ENCODE measurements at places on chromosomes 11 and 22.

DNA sequence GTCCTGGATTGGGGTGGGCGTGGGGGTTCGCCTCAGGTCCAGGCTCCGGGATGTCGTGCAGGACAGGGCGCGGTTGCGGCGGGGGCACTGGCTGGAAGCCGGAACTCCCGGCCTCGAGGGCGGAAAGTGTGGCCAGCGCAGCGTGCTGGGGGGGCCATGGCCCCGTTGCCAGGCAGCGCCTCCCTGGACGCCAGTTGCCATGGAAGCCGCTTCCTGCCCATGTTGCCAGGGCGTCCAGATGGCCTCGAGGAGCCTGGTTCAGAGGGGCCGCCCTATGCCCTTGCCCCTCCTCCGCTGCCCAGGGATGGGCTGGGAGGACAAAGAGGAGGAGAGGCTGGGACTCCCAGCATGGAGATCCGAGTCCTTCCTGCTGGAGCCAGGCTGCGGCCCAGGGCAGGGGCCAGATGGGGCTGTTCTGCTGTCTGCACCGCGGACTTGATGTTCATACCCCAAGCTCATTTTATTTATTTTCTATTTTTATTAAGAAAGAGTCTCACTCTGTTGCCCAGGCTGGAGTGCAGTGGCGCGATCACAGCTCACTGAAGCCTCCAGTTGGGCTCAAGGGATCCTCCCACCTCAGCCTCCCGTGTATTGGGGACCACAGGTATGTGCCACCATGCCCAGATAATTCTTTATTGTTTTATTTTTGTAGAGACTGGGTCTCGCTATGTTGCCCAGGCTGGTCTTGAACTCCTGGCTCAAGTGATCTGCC lies 4.6 kb upstream of the CCDC188 start:
- peak; percentile 77 for DNase-seq

DNA sequence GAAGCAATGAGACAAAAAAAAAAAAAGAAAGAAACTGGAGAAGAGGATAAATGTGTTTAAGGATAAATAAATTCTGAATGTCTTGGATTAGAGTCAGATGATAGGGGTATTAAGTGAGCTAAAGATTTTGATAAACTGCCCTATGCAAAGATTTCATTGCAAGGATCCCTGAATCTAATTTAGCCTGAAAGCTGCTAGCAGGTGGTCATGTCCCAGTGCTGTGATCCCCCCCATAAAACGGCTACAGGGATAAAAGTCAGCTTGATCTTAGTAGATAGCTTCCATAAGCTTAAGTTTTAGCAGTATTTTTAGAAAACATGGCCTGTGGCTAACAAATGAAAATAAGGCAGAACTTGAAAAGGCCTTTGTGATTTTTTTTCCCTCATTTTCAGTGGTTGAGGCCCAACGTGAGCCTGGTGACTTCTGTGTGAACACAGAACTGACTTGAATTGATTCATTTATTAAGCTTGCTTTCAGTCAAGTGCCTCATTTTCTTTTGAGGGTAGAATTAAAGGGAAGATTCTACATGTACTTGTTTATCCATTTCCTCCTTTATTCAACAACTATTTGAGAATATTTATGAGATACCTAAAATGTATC lies 44.5 kb downstream of the CD44 start:
- DNase-seq: no peak

DNA sequence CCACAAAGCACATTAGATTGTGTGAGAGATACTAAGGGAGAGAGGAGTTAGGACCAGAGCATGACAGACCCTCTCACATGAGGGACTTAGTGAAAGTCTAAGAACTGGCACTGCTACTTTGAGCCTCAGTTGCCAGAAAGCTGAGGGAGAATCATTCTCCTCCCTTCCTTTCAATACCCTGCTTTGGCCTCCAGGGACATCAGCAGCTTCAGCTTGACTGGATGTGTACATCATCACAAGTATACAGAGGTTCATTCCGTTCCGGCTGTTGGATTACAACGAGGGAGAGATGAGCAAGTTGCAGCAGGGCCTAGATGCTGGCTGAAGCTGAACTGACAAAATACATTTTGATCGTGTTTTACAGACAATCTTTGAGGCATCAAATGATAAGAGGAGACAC lies 15.7 kb upstream of the ANO5 start:
- DNase-seq: no peak

GRCh38 chr11:102680945-102681344 lies 24.6 kb downstream of the MMP27 start:
- no peak for DNase-seq

DNA sequence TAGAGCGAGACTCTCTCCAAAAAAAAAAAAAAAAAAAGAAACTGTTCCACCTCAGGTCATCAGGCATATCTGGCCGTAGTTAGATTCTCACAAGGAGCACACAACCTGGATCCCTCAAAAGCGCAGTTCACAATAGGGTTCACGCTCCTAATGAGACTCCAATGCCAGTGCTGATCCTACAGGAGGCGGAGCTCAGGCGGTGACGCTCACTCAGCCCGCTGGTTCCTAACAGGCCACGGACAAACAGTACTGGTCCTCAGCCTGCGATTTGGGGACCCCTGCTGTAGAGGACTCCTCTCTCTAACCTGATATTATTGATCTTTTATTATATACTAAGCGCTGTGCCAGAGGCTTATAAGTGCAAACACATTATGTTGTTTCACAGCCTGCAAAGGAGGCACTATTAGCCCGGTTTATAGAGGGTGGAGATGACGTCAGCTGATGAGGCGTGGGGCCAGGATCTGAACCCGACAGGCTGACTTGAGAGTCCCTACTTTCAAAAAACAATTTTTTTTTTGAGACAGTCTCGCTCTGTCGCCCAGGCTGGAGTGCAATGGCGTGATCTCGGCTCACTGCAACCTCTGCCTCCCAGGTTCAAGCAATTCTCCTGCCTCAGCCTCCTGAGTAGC lies 4.9 kb upstream of the MAFF start:
- DNase-seq: no peak

DNA sequence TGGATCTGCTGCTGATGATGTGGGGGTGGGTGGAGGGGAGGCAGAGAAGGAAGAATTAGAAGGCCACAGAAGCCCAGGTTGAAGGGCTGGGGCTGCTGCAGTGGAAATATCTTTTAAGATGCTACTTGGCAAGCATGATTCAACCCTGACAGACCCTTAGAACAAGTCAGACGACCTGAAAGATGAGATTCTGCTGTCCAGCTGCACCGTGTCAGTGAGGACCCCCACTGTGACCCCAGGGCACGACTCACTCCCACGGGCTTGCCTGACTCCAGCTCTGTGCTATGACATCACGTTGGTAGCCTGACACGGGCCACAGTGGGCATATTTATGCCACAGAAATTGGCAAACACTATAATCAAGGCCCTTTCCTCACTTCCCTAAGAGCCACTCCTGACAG lies 36.0 kb downstream of the LRFN4 start:
- DNase-seq: no peak

- no peak for DNase-seq
Observed at GRCh38 chr11:35098855-35099254, 40.1 kb upstream of the CD44 start.

- no peak for DNase-seq
Observed at GRCh38 chr11:96180341-96180740, 162.7 kb downstream of the MAML2 start.

- no peak for DNase-seq
Observed at GRCh38 chr11:43936076-43936475, 6.4 kb upstream of the C11orf96 start.

GRCh38 chr11:32149748-32150147 lies 58.9 kb downstream of the RCN1 start:
- no peak for DNase-seq

DNA sequence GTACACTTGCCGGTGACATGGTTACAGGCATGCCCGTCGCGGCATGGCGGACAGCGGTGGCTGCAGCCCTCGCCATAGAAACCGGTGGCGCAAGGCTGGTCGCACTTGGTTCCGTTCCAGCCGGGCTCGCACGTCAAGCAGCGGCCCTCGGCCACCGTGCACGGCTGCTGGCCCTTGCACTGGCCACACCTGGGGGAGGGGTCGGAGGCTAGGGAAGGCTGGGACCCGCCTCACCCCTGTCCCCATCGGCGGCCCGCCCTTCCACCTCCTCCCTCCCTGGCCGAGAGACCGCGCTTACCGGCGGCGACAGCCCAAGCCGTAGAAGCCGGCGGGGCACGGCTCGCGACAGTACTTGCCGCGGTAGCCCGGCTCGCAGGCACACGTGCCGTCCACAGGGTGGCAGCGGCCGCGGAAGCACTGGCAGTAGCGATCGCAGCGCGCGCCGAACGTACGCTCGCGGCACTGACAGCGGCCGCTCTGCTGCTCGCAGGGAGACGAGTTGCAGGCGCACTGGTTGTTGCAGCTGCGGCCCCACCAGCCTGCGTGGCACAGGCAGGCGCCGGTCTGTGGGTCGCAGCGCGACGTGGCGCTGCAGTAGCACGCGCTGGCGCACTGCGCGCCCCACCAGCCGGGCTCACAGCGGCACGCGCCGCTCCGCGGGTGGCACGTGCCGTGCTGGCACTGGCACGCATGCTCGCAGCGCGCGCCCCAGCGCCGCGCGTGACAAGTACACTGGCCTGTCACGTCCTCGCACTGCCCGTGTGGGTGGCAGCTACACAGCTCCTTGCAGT lies 6.7 kb downstream of the SCARF2 start:
- no peak for DNase-seq

DNA sequence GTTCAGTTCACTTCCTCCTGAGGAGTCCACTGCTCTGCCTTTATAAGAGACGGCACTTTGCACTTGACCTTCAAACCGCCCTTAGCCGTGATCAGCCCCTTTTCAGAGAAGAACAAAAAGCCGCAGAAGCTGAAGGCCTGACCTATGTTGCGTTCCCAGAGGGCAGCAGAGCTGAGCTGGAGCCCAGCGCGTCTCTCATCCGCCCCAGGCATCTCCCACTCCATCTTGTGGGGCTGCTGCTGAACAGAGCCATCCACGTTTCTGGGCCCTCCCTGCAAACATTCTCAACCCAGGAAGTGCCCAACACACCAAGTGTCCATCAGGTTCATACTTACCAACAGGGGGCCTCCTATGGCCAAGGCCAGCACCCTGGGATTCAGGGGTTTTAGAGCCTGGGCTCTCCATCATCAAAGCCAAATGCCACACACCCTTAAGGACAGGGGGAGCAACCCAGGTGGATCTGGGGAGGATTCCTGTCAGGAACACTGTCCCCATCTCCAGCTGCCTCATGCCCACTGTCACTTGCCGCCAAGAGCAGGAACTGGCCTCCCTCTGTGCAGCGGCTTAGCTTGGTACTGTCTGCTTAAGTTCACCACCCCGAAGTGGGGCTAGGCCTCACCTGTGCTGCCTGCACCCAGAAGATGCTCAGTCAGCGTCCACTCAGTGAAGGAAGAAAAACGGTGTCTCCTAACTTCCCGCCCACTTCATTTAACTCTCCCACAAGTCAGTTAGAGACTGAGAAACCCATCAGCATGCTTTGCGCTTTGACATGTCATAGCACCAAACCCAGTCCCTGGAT lies 16.0 kb upstream of the EFCAB6 start:
- no peak for DNase-seq

GRCh38 chr11:121105481-121106195 lies 4.6 kb downstream of the TECTA start:
- no peak for DNase-seq

GRCh38 chr11:858762-859339 lies 16.2 kb downstream of the TSPAN4 start:
- no peak for DNase-seq

GRCh38 chr11:19275496-19275895 lies 34.8 kb upstream of the E2F8 start:
- DNase-seq: no peak

- DNase-seq: no peak
Observed at GRCh38 chr11:56817661-56818060, 69.2 kb upstream of the OR9G4 start.

DNA sequence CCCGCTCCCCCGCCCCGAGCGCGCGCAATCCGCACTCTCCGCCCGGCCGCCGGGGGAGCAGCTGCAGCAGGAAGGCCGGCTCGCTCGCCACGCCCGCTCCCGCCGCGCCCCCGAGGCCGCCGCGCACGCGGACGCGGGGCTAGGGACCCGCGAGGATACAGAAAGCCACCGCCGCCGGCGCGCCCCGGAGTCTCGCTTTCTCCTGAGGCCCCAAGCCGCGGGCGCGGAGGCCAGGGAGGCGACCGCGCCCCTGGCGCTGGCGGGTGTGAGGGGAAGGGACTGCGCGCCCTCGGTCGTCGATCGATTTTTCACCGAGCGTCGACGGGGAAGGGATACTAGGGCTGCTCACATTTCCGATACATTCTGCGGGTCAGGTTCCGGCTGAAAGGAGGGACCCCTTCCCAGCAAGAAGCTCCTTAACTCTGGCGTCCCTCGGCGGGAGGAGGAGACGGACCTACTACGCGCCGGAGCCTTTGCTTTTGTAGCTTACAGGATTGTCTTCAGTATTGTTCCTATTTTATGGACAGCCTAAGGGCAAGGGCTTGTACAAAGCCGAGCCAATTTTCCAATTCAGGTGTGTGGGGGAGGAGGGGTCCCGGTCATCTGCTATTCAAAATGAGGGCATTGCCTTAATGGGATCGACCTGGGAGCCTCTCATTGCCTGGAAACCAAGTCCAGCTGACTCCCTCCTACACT lies 416 bp upstream of the GAB2 start:
- peak; percentile 84 for DNase-seq

GRCh38 chr11:130886704-130887103 lies 29.6 kb downstream of the SNX19 start:
- DNase-seq: no peak

GRCh38 chr11:40290171-40290631 lies 1169.3 kb downstream of the LRRC4C start:
- DNase-seq: no peak

DNA sequence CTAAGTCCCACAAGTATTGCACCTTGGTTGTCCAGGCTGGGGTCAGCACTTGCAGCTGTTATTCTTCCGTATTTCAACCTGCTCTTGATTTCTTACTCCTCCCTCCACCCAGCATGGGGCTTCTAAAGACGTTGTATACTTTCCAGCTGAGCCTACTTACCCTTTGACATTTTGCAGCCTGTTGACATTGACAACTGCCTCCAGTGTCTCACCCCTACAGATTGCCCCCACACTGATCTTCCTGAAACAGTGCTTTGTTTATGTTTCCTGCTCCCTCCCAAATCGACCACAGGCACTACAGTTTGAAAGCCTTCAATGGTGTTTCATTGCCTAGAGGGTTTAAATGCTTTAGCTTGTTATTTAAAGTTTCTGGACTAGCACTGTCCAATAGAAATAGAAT lies 56.6 kb downstream of the FAM83F start:
- no peak for DNase-seq

GRCh38 chr11:16179676-16180075 lies 176.7 kb downstream of the SOX6 start:
- no peak for DNase-seq
